ENCODE measurements at places on chromosomes 13 and 19.

DNA sequence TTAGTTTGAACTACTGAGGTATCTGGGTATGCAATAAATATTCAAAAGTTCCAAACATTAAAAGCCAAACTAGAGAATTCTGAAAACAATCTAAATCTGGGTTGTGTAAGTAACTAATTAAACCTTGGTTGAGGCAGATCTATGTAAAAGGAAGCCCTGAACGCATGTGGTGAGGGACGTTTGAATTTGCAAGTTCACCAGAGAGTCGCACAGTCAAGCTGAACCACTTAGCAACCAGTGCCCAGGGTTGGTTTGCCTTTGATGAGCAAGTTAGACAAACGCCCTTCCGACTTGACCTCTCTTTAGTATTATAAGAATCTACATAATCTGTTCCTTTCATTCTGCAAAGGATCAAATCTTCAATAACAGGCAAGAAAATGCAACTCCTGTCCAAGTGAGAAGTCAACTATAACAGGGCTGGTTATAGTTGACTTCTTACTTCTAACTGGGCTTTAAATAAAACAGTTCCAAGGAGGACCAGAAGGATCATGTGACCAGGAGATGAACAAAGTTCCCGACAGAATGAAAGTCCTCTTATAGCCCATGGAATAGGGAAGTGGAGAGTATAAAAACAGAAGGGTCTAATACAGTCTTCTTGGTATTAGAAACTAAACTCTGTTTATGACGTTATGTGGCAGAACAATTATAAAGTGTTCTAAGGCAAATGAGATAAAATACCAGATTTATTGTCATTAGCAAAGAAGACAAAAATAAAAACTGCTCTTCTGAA lies 40.6 kb downstream of the PHF11 start:
- no peak for DNase-seq

DNA sequence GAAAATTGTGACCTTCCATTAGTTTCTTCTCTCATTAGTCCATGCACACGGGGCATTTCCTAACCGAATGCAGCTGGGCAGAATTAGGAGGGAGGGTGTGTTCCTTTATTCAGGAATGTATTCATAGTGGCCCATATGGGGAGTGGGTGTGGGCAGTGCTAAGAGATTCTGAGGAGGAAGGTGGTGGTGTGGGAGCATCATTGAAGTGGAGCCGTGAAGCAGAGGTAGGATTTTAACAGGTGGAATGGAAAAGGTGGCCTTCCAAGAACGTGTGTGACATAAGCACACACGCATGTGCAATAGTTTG lies 134.2 kb downstream of the MTUS2 start:
- no peak for DNase-seq

DNA sequence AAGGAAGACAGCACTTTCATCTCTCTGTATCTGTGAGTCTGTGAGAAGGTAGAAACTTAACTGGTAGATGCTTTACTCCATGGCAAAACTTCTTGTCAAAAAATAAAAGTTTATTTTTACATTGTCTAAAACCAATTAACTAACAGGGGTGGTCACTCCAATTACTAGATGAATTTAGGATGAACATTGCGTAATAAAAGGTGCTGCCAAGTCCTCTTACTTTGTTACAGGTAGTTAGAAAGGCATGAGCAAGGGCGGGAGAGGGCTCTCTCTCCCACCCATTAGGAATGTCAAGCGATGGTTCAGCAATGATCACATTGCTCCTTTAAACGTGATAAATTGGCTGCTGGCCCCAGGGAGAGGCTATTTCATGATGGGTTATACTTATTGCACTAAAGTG lies 512.3 kb downstream of the SLITRK5 start:
- no peak for DNase-seq

DNA sequence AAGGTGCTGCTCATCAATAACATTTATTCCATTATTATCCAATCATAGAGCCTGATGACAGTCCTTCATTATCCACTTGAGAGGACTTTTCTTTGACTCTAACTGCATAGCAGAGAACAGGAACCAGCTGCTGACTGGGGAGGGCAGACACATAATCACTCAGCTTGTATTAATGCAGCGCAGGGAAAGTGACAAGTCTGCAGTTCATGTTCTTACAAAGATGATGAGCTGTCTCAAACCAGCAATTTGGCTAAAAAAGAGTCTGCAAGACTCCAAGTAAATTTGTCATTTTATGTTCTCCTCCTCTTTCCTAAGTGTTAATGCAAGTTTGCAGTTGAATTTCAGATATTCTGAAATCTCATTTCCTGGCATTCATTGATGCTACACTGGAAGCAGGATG lies 40.0 kb upstream of the CBY2 start:
- DNase-seq = no peak

- DNase-seq = no peak
Measured at GRCh38 chr13:106700439-106700838, 132.5 kb upstream of the ARGLU1 start.

DNA sequence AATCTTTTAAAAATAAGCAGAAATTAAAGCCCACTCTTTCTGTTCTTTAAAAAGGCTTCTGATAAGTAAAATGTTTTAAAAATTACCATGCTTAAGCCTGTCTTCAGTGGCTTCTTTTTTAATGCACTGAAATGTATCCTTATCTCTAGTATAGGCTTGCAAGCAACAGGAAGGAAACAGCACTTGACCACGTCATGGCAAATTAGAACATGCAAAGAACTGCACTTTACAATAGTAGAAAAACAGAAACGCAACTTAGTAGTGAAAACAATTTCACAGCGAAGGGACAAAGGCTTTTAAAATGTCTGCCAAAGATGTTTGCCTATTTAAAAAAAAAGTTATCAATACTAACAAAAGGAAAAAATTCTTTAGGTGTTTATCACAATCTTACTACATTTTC lies 36.3 kb downstream of the ELF1 start:
- DNase-seq = peak; percentile 82

- peak; percentile 53 for DNase-seq
Measured at GRCh38 chr19:7349961-7350711, 1.4 kb downstream of the ARHGEF18 start.

- DNase-seq = no peak
Measured at GRCh38 chr13:112683581-112683980, 6.3 kb upstream of the ATP11A start.

DNA sequence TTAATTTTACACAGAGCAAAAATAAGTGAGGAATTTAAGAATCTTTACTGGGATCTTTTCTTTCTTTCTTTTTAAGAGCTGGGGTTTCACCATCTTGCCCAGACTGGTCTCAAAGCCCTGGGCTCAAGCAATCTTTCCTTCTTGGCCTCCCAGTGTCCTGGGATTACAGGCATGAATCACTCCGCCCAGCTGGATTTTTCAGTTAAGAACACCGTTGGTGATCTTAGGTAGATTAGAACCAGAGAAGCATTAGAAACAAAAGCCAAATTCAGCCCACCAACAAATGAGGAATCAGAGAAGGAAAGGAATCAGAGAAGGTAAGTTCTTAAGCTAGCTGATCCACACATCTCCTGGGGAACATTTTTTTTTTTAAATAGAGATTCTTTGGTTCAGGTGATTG lies 34.2 kb downstream of the EPSTI1 start:
- DNase-seq = no peak

DNA sequence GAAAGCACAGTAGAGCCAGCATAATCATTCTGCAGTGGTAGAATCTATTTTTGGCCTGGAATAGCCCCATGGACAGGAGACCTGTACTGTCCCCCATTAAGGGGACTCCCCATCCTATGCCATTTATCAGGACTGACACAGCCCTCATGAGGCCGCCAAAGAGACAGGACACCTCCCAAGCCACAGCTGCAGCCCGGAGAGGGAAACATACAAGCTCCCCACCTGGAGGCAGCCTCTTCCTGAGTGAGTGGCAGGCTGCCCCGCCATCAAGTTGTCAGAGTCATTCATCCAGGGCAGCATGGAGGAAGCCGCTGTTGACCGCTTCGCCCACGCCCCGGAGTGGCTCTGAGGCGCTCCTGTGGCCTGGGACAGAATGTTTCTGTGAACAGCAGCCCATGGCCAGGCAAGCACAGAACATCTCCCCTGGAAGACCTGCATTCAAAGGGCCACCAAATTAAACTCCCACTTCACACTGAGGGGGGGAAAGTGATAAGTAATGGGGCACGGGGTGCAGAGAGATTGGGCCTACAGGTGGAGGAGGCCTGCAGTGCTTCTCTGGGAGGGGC lies 111.3 kb downstream of the ZDHHC20 start:
- DNase-seq = no peak

DNA sequence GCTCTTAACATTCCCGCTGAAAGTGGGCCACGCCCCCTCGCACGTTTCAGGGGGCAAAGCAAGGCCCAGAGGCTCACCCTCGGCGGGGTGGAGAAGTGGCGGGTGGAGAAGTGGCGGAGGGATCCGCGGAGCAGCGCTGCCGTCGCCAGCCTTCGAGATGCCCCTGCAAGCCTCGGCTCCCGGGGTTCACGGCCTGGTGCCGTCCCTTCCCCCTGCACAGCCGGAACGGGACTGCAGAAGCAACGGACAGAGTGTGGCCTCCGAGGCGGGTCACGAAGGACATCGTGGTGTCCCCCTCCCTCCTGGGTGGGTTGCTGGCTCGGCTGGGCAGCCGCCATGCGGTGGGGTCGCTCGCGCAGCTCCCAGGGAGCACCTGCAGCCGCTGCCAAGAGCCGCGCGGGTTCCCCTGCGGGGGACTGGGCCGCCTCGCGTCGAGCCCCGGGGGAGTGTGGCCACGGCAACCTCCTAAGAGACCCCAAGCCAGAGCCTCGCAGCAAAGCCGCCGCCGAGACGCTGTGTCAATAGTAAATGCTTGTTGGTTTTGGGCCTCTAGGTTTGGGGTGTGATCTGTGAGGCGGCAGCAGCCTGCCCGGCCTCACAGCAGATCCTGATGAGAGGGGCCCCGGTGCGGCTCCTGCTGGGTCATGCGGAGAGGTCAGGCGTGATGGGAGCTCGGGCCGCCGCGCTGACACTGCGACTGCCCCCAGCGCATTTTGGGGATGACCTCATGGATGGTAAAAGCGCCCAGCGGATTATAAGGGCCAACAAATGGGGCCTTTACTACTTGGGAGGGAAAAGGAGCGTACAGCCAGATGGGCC lies 5.5 kb downstream of the TPGS1 start:
- DNase-seq = no peak

GRCh38 chr19:10505583-10506229 lies 2.5 kb upstream of the KEAP1 start:
- peak; percentile 76 for DNase-seq

- peak; percentile 41 for DNase-seq
Measured at GRCh38 chr19:46225558-46226004, 4.0 kb upstream of the IGFL1 start.

- DNase-seq = no peak
Measured at GRCh38 chr13:109509154-109509900, 277.1 kb downstream of the IRS2 start.

GRCh38 chr19:55479451-55480230 lies 3.2 kb downstream of the ZNF628 start:
- no peak for DNase-seq

Data from immature natural killer cell (primary cell).